Activated CD4-positive, alpha-beta T cell treated with anti-CD3 and anti-CD28 coated beads, Interleukin-2, amount 10 ng/mL, durations not matched to agents 7 days and 5 days (primary cell): ENCODE measurements at places on chromosomes 1 and 21. TPM values are rescaled to one million over a fixed set of nuclear protein-coding genes. Genes with fewer than 3 reads are reported as not detected.
A peak's percentile ranks its signal among the peaks of the same experiment; 100 is the strongest.

RHOU gene
- total RNA-seq, result 8.4 TPM

DNA sequence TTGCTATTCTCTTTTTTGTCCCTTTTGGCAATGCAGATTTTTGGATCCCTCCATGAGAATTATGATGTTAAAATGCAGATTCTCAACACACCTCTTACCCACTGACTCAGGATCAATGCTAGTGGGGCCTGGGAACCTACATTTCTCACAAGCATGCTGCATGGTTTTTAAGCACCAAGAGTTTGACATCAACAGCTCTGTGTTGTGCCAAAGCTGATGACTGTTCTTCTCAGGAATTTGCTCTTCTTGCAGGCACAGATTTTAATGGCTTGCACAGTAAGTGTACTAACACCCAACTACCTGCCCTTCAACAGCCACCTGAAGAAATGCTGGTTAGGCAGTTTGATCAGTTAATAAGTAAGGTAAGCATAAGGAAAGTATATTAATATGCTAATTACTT, 468.7 kb downstream of the PTBP2 start:
- no peak for DNase-seq

- DNase-seq, result no peak
Measured at GRCh38 chr1:203867802-203868201, 6.4 kb downstream of the SNRPE start.

DNA sequence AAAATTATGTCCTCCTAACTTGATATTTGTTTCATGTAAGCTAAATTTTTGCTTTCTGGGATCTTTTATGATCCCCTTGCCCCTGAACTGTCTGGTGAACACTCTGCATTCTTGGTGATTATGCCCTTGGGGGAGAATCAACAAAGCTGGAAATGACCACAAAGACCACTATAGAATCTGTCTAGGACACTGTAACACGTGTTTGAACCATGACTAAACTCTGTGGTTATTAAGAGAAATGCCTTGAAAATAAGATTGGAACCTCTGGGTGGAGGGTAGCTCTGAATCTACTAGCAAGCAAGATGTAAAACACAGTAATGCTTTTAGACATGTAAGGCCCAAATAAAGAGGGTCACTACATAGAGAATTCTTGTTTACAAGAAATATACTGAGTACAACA, 237.5 kb downstream of the HMCN1 start:
- no peak for DNase-seq

ZNF648 gene
- not detected for total RNA-seq

BMP8B gene
- 0.17 TPM for total RNA-seq

DNA sequence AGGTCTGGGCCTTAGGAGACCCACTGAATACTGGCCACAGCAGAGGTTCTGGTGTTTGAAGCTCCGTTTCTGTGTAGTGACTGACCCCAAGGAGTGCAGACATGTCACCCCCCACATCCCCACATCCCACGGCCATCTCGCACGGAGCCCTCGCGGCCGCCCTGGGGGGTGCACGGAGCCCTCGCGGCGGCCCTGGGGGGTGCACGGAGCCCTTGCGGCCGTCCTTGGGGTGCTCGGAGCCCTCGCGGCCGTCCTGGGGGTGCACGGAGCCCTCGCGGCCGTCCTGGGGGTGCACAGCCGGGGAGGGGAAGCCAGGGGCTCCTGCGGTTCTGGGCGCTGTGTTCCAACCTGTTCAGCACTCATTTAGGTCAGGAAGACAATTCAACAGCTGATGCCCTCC, 68.4 kb downstream of the SCCPDH start:
- no peak for DNase-seq

RNF11 gene
- 25.9 TPM for total RNA-seq

PCSK9 gene
- total RNA-seq, result not detected

GRCh38 chr1:152461544-152461943, 47.5 kb upstream of the CRNN start:
- peak; percentile 79 for DNase-seq

- DNase-seq, result no peak
Measured at GRCh38 chr1:181592255-181592859, 109.0 kb downstream of the CACNA1E start.

DNA sequence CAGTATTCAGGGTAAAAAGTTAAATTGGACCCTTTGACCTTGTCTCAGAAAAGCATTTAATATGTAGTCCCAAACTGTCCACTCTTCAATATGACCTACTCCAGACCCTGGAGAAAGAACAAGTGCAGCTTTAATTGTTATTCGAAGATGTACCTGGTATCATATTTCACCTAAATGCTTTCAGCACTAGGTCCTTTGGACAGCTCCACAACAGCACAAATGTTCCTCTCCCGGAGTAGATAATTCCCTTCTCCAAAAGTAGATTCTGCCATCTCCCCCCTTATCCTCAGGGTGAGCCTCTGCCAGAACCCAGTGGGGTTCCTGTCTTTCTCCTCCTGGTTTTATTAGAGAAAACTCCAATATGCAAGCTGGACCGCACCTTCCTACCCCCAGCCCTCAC, 104.5 kb upstream of the AJAP1 start:
- no peak for DNase-seq

DNA sequence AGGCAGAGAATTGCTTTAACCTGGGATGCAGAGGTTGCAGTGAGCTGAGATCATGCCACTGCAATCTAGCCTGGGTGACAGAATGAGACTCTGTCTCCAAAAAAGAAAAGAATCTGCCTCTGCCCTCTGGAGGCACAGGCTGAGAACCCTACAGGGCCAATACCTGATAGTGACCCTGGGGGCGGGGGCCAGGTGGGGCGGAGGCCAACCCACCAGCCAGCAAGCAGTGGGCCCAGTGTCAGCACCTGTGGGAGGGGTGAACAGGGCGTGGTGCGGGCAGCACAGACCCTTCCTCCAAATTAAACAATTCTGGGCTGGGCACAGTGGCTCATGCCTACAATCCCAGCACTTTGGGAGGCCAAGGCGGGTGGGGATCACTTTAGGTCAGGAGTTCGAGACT, 19.0 kb upstream of the PLEKHG5 start:
- no peak for DNase-seq

TOE1 gene
- total RNA-seq, result 22.6 TPM

MIS18A gene
- 18.6 TPM for total RNA-seq

INAVA gene
- total RNA-seq, result not detected

BARHL2 gene
- not detected for total RNA-seq

- no peak for DNase-seq
Measured at GRCh38 chr1:85374160-85374559, 90.8 kb downstream of the DDAH1 start.

LAPTM5 gene
- 584 TPM for total RNA-seq

GRCh38 chr1:19967808-19968207, 11.6 kb downstream of the PLA2G2A start:
- DNase-seq, result no peak

- DNase-seq, result no peak
Measured at GRCh38 chr21:21864321-21864840, 866.2 kb downstream of the NCAM2 start.

DNA sequence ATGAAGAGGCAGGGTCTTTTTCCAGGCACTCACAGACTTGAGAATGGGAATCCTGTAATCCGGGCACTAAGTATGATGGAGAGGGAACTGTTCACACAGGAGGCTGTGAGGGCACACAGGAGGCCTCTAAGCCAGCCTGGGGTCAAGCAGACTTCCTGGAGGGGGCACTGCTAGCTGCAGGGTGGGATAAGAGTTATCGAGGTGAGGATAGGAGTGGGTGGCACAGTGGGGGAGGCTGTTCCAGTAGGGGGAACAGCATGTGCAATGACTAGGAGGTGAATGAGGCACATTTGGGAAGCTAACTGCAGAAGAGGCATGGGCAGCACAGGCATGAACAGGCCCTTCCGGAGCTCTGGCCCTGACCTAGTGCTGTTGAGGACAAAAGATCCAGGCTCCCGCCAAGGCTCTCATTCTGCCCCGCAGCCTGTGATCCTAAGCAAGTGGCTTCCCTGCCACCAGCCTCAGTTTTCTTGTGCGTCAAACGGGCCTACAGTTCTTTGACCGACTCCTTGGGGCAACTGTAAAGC, 216.7 kb downstream of the TRABD2B start:
- no peak for DNase-seq

DNA sequence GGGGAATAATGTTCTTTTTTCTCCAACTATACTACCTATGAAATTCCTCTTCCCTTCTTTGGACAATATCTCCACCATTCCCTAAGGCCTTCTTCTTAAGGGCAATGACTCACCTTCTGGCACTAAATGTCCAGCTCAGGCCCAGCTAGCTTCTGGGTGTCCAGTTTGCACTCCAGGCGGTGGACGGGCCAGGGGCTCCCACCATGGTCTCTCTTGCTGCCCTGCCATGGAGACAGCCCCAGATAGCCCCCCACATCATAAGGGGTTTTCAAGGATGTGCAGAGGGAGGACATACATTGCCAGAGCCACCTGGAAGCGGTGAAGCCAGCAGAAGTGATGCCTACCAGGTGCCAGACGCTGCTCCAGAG, 43.8 kb downstream of the C1orf198 start:
- no peak for DNase-seq

EPHA8 gene
- not detected for total RNA-seq

S100A3 gene
- total RNA-seq, result not detected

DNA sequence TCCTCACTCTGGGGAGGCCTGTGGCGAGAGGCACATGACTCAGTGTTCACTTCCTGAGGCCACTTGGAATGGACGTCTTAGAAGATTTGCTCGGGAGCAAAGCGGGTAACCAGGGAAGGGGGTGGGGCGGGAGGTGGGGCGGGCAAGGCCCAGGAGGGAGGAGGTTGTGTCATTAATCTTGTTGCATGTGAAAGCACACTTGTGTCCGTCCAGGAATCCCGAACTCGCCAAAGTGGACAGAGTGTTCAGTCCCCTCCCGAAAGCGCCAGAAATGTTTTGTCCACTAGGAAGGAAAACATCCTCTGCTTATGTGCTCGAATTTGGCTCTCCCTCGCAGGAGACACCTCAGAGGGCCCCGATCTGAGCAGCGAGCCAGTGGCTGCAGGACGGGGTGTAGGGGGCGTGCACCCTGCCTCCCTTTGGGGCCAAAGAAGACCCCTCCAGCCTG, 84.2 kb downstream of the SPSB1 start:
- DNase-seq, result no peak

ADAMTSL4 gene
- 0.06 TPM for total RNA-seq

DNA sequence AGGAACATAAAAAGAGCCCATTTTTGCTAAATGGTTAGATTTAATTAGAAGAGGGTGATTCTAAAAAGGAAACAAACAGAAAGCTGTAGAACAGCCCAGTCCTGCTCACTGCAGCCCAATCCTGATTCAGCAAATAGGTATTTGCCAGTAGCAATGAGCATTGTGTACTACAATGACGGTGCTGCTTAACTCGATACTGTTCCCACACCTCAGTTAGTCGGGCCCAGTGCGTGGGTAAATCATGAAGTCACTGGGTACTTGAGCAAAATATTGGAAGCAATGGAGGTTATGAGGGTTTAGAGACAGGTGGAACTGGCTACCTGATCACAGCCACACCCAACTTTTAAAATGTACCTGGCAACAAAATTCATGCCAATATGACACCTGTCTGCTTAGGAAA, 101.5 kb upstream of the ADGRL2 start:
- DNase-seq, result no peak

DNA sequence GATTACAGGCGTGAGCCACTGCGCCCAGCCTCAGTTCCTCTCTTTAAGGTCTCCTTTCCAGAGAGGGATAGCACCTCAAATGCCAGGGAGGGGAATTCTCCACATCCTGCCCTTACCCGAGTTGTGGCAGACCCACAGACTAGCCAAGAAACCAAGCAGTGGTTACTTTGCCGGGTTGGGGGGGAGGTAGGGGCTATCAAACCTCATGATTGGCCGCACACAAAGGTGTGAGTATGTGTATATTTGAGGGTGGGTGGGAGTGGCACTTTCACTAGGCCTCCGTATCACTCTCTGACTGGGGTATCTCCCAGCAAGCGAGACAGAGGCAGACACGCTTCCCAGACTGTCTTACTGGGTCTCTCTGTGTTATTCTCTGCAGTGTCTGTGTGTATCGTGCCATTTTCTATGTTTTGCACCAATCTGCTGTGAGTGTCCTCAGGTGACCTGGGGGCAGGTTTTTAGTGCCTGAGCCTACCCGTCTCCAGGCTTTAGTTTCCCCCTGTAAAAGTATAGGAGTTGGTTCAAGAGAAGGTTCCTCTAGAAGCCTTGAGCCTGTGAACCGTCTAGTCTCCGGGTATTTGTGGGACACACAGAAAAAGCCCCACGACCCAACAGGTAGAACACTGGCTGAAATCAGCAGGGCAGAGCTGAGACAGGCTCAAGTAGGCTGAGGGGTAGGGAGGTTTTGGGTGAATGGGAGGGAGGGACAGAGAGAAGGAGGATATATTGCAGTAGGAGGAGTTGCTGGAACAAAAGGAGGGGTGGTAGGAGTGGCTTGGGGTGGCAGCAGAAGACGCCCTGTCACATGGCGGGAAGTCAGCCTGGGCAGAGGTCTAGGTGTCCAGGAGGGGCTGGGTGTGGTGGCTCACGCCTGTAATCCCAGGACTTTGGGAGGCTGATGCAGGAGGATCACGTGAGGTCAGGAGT, 10.3 kb downstream of the LMNA start:
- DNase-seq, result peak; percentile 32

SLC41A1 gene
- total RNA-seq, result 10.8 TPM

GRCh38 chr1:58500043-58500442, 46.5 kb downstream of the OMA1 start:
- DNase-seq, result no peak

- DNase-seq, result no peak
Measured at GRCh38 chr1:108592030-108592759, 32.3 kb downstream of the EEIG2 start.

GRCh38 chr1:241308471-241308870, 48.5 kb downstream of the RGS7 start:
- DNase-seq, result no peak

GRCh38 chr1:245330951-245331350, 176.2 kb downstream of the KIF26B start:
- DNase-seq, result no peak

GRCh38 chr1:178660461-178660860, 64.6 kb upstream of the RALGPS2 start:
- no peak for DNase-seq

GRCh38 chr21:29146726-29147125, 16.3 kb downstream of the MAP3K7CL start:
- no peak for DNase-seq

DNA sequence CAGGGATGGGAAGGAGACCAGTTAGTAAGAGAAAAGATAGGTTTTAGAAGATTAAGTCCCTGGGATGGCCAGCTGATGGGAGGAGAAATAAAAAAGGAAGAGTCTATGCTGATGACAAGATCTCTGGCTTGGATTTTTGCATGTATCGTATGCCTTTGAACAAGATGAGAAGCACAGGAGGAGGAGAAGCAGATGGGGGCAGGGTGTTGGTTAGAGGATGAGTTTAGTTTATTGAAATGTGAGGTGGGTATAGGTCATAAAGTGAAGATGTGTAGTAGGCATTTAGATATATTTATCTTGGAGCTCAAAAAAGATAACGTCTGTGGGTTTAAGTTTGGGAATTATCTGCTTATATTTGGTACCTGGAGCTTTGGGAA, 1.4 kb downstream of the TIPRL start:
- DNase-seq, result peak; percentile 20

GRCh38 chr1:53567450-53567849, 108.3 kb downstream of the DMRTB1 start:
- no peak for DNase-seq

WDR3 gene
- 23.7 TPM for total RNA-seq
